Midbrain (tissue), 1 donor: ENCODE measurements at places on chromosomes 2 and 18.

GRCh38 chr18:45482286-45482685 is 133.0 kb upstream of the SLC14A2 start:
- no peak for DNase-seq

DNA sequence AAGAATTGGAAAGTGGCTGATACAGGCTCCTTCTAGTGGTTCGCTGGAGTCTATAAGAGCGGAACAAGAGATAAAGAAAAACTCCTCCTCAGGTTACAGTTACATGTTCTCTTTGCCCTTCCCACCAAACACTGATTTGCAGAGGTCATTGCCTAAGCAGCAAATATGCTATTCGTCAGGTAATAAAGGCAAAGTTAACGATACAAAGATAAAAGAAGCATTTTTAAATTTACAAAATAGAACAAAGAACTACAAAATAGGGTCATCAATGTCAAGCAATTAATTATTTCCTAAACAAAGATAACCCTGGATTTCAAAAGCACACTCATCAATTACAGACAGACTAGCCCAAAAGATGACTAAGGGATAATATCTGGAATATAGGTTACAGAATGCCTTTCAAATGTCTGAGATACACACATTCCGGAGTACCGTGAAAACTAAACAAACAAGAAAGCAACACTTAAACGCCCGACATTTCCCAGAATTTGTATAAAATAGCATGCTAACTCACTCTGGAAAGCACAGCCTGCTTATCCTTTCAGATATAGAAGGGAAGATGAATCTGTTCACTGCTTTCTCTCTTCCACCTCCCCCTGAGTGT is 186.4 kb downstream of the MREG start:
- DNase-seq: no peak

- no peak for DNase-seq
These were observed 37.0 kb upstream of the MPP4 start for GRCh38 chr2:201735486-201735885.

DNA sequence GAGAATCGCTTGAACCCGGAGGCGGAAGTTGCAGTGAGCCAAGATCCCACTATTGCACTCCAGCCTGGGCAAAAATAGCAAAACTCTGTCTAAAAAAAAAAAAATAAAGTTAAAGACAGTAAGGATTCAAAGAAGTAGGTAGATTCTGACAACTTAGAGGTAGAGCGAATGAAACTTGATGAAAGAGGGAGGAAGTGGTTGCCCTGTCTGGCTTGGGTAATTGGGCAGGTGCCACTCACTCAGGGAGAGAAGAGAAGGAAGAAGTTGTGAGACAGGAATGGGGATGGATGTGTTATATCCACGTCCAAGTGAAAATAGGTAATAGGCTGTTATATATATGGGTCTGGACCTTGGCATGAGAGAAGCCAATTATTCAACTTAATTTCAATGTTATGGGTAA is 26.3 kb downstream of the NDC80 start:
- no peak for DNase-seq

- DNase-seq: no peak
These were observed 230.8 kb downstream of the ATAD2B start for GRCh38 chr2:23695890-23696751.

DNA sequence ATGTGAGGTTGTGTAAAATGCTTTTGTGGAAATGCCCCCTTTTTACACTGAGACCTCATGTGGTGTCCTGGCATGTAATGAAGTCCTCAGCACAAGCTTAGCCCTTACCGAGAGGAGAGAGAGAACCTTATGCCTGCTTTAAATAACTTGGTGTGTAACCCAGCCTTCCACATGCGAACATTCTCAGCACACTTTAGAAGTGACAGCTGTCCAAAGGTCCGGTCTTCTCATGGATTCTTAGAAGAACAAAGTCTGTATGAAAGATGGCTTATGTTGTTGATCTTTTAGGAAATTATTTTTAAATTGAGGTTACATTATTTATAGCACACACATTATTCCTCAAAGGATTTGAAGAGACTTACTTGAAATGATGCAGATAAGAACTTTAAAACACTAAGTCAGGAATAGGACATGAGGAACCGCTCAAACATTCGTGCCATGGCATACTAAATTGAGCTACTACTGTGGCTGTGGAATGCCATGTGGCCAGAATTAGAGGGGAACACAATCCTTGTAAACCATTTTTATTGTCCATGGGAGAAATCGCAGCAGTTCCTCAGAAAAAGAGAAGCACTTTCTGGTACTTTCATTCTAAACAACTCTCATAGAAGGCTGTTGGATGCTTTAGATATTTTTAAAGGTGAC is 79.6 kb downstream of the WDSUB1 start:
- DNase-seq: no peak

DNA sequence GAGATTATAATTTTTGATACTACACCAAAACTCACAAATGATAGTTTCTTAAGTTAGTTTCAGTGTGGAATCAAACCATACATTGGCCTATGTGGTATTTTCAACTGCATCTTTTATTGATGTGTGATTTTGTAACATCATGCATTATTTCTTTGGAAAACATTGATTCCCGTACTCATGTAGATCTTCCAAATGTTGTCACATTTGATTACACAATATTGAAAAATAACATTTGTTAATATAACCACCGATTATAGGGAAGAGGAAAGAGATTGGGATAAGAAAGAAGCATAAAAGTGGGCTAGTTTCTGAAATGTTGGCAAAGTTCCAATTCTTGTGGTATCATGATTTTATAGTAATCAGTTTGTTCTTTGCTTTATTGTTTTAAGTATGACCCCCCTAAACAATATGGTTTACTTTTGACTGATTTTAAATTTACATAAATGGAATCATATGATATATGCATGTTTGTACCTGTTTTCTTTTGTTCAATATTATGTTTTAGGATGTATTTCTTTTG is 117.2 kb upstream of the OTX1 start:
- DNase-seq: no peak

DNA sequence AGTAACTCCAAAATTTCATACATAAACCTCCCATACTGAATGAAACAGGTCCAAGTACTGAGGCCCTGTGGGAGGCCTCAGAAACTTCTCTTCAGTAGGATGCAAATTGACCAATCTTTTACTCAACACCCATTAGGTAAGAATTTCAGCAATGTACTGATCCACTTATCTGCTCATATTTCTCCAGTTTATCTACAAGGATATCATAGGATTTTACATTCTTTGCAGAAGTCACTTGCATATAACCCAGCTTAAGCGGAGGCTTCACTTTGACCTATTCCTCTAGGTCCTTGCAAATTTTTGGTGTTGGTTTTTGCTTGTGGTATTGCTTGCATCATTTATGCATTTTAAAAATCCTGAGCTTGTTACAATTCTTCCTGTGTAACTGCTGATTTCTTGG is 28.8 kb upstream of the SLC3A1 start:
- DNase-seq: no peak

DNA sequence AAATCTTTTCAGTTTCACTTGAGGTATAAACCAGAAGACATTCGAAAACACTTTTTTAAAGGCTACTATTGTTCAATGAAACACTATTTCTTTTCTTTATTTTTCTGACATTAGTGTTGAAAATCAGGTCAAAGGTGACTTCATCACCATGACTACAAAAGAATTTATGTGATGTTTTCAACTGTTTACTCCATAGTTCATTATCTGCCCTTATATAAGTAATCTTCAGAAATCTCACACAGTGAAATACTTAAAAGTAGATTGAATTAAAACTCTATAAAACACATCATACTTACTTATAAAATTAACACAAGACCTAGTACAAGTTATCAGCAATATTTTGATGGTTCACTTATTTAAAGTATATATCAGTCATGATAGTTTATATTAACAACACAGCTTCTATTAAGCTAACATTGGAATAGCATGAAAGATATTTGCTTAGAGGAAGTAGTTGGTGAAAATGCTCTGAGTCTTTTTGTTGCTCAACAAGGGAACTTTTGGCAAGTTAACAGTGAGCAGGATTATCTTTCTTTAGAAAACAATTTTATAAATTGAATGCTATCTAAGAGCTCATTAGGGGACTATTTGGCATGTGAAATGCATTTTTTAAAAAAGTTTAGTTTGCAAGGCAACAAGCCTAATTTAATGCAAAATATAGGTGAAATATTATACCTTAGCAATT is 60.8 kb downstream of the MC4R start:
- no peak for DNase-seq

GRCh38 chr18:55489034-55489986 is 98.7 kb downstream of the TCF4 start:
- no peak for DNase-seq

DNA sequence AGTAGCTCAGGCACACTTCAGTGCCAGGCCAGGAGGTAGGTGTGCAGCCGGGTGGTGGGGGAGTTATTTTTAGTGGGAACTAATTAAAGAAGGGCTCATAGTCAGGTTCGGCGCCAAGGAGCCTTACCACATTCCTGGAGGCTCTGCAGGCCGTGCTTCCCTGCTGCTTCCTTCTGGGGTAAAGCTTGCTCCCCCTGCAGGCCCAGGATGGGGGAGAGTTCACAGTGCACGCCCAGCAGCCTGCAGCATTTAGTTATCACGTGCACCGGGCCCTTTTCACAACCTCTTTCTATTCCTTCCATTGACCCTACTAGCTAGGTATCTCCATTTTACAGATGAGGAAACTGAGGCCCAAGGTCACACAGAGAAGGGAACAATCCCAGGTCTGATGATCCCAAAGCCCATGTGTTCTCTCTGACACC is 2.5 kb downstream of the KCNF1 start:
- DNase-seq: no peak

DNA sequence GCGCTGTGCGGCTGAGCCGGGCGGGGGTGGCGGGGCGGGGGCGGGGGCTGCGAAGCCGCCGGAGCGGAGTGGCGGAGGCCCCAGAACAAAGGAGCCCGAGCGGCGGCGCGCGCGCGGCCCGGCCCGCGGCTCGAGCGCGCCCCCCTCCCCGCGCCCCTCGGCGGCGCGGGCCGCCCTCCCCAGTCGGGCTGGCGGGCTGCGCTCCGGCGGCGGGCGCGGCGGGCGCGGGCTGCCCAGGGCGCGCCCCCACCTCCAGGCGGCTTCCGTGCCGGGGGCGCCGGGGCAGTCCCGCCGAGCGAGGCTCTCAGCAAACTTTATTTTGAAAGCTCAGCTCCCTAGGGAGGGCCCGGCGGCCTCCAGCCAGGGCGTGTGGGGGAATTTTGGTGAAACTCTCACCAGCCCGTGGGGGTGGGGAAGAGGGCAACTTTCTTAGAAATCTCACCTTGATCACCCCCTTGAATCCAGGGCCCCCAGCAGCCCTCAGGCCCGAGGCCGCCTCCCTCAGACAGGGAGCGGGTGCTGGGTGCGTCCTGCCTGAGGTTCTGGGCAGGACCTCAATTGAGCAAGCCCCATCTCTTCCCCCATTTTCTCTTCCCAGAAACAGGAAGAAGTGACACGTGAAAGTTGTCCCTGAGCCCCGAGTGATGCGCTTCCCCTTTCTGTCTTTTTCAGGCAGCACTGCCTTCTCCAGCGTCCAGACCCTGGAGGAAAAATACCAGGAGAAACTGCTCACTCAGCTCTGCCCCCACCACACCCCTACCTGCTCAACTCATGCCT is 786 bp downstream of the TET3 start:
- DNase-seq: peak; percentile 14

DNA sequence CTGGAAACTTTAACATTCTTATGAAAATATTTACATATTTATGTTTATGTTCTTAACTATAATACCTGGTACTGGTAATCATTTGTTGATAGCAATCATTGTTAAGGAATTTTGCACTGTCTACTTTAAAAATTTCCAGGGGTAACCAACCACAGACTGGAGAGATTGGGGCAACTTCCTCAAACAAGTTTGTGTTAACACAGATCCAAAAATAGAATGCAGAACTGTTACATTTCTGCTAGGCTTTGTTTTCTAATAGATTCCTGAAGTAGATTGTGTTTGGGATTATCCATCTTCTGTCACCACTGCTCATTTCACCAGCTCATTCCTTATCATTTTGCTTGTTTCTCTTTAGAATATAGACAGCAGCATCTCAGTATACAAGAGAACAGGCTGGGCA is 23.7 kb downstream of the RNF125 start:
- DNase-seq: peak; percentile 7

GRCh38 chr18:58806826-58807714 is 57.6 kb upstream of the ZNF532 start:
- no peak for DNase-seq

GRCh38 chr2:178417916-178418315 is 33.1 kb downstream of the PRKRA start:
- no peak for DNase-seq

- DNase-seq: no peak
These were observed 18.0 kb upstream of the FAP start for GRCh38 chr2:162261032-162261945.

DNA sequence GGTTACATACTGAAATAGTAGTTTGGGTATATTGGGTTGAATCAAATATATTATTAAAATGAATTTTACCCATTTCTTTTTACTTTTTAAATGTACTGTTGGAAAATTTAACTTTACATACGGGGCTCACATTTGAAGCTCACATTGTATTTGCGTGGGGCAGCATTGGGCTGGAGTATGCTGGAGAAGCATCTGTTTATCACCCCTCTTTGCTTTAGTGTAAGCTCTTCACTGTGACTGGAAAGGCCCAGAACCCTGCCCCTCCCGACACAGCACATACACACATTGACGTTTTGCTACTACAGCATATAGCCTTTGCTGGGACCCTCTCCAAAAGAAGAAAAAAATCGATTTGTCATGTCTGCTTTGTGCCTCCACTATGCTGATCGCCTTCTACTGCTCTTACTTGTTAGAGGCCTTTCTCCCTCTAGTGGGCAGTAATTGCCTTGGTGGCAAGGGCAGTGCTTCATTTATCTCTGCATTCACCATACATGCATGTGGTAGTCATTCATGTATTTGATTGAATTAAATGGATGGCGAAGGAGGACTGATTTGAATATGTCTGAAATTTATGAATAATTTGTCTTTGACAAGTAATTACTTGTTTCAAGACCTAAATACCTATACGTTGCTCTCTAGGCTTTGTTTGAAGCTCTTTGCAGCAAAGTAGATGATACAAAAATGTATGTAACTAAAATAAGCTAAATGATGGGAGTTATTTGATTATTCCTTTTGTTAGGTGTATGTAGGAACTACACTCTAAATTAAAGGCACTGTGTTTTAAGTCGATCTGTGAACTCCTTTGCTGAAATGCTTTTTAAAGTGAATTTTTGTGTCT is 37.4 kb downstream of the VAPA start:
- peak; percentile 57 for DNase-seq

GRCh38 chr2:219897456-219897855 is 270.0 kb downstream of the SLC4A3 start:
- no peak for DNase-seq

DNA sequence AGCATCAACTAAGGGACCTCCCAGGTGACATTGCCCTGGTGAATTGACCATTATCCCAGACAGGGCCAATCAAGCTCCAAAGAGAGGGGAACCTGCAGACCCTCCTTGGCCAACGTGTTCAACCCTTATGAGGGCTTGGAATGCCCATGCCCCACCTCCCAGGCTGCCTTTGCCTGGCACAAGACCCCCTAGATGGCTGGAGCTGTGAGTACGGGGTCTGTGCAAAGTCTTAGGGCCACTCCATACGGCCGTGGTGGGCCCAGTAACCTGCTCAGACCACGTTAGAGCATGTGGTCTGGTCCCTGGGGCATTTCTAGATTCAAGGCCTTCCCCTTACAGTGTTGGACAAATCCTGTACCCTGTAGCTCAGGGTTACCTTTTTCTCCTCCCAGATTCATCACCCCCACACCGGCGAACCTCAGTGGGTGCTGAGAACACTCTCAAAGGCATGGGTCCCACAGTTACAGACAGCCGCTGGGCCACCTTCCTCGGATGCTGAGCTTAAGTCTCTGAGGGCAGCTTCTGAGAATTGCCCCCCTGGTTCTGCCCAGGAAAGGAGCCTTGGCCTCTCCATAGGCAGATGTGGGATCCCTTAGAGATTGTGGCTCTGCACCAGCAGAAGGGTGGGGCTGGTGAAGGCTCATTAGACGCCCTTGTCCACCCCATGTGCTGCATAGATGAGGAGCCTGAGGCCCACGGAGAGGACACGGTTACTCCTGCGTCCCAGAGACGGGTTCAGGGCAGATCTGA is 18.3 kb upstream of the KCNK3 start:
- no peak for DNase-seq
